CD4-positive, alpha-beta T cell treated with Interleukin-10 for 1 hour (primary cell): ENCODE measurements at places on chromosomes 3 and 15.

DNA sequence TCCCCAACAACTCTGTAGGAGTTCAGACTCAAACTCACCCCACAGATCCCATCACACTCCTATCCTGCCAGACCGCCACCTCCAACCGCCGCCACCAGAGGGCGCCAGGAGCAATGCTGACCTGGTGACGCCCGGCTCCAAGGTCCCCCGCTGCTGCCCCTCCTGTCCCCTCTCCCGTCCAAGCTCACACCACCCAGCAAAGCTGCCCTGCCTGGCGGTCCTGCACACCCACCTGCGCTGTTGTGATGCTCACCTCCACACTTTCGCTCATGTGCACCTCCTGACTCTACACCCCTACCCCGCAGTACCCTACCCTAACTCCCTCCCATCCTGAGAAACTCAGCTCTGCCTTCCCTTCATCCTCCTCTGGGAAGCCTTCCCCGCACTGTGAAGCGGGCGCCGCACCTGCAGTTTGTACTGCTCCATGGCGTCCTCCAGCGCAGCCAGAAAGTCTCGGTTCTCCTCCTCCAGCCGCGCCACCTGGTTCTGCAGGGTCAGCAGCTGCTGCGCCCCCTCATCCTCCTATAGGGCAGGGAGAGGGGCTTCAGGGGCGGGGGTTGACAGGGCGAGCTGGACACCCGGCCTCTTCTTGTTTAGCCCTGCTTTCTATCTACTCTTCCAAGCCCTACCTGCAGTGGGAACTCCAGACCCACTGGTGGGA is 7.9 kb downstream of the KIF7 start:
- DNase-seq, result peak; percentile 39

GRCh38 chr3:49020330-49021212 is 1.4 kb upstream of the NDUFAF3 start:
- peak; percentile 39 for DNase-seq

DNA sequence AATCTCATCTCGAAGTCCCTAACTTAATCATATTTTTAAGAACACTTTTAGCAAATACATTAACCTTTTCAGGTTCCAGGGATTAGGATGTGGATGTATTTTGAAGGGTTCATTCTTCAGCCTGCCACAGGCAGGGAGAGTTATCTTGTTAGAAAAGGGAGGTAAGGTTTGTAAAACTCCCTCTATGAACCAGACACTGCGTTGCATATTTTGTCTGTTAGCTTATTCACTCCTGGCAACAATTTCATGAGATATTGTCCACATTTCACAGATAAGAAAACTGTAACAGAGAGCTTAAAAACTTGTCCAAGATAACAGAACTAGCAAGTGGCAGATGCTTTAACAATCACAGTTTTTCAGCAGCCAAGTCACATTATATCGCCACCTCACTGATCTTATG is 155.4 kb downstream of the DIPK2A start:
- DNase-seq, result no peak

GRCh38 chr3:58093574-58094195 is 85.5 kb downstream of the FLNB start:
- DNase-seq, result no peak

GRCh38 chr15:64158363-64159134 is 4.3 kb downstream of the PPIB start:
- DNase-seq, result no peak

DNA sequence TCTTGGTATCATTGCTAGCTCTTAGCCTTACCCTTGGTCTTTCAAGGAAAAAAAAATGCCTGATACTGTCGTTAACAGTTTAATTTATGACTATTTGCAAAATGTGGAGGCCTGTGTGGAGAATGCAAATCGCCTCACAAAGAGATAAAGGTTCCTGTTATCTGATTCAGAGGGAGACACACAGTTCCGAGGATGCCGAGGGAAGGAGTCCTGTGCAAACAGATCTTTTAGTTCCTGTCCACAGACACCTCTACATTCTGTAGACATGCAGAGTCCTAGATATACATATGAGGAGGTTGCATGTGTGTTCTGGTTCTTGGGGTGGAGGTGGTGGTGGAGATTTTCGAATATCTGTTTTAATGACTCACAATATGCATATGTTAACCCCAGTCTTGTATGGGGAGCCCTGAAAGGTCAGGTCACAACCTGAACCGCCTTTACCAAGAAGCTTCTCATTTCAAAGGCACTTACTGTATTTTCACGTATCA is 5.7 kb downstream of the NR2F2 start:
- no peak for DNase-seq

GRCh38 chr3:4067893-4068292 is 235.3 kb upstream of the SETMAR start:
- DNase-seq, result no peak

GRCh38 chr3:62188681-62189375 is 184.5 kb downstream of the FEZF2 start:
- peak; percentile 54 for DNase-seq

- peak; percentile 47 for DNase-seq
These were observed 81.6 kb downstream of the PPCDC start for GRCh38 chr15:75104804-75105557.

DNA sequence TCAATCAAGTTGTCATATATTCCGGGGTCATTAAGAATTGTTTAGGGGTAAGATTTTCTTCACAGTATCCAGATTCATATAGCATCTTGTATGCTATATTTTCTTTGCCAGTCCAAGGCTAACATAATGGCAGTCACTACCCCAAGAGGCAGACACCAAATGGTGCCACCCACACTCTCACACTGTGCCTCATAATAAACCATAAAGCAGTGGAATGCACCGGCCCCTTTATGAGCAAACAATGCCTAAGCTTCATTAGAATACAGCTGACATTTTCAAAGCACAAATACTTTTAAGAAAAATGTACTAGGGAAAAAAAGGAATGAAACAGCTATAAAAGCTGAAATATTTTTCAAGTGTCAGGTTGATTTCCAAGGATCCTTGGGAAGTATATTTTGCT is 121.6 kb downstream of the TFDP2 start:
- peak; percentile 15 for DNase-seq

DNA sequence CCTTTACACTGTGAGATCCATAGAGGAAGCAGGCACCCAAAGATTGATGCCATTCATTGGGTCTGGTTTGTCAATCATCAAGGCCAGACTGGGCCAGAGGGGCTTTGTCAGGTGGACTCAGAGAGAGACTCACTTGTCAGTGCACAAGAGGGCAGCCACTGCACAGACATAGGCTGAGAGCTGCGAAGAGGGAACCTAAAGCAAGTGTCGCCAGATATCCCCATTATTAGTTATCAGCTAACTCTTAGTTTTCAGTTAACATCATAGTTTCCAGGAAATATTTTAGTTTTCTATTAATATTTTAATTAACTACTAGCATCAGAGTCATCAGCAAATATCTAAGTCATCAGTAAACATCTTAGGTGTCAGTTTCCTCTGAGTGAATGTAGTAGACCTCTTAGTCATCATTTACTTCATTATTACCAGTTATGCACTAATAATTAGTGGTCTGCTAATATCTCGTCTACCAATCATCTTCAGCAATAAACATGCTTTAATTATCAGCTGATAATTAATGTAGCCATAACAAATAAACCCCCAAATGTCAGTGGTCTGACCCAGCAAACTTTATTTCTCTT is 41.7 kb upstream of the LIMD1 start:
- no peak for DNase-seq

GRCh38 chr3:195907934-195908693 is at the start of gene TNK2:
Gene TNK2, minus strand, starts transcription at chr3:195908551. Its CDS starts 19,963 bp downstream, at chr3:195888588.
- peak; percentile 67 for DNase-seq

DNA sequence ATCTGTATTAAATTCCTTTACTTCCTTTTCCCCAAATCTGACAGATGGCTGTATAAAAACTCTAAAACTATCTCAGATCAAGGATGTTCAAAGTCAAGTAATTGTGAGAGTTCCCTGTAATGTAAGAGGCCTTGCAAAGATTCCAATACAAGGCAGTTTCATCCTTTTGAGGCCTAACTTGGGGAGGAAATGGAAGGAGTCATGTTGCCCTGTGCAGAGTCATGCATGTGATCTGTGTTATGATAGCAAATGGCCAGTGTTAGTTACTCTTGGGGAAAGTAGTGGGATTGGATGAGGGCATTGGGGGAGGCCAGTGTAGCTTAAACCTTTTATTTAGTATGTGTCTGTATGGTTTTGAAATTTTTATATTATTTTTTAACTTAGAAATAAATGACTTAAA is 23.7 kb upstream of the FBXL22 start:
- DNase-seq, result no peak

GRCh38 chr3:26799679-26800317 is 177.2 kb downstream of the LRRC3B start:
- no peak for DNase-seq

DNA sequence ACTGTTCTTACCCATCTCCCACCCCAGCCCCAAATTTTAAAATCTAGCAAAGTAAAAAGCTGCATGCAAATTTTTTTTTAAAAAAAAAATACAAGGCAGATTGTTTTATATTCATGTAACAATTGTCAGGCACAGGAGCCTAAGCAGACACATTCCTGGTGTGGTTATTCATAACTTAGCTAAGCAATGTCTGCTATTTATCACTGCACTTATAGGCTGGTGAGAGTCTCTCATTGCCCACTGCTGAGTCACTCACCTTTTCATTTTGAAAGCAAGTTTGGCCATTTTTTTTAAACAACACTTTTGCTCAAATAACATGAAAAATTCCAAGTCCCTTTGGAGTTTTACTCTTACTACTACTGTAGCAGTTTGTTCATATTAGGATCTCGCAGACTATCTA is 413.9 kb downstream of the RBMS3 start:
- DNase-seq, result no peak
